Stimulated activated CD8-positive, alpha-beta memory T cell treated with anti-CD3 and anti-CD28 coated beads, Interleukin-7, amount 100 ng/mL, for 1 hour (primary cell): ENCODE measurements at places on chromosomes 1 and 21.

- no peak for DNase-seq
These were observed 22.6 kb downstream of the PDXK start for GRCh38 chr21:43741423-43742096.

GRCh38 chr1:15178571-15179484 lies 25.3 kb downstream of the TMEM51 start:
- no peak for DNase-seq

GRCh38 chr21:40052276-40052675 lies 185.0 kb downstream of the PCP4 start:
- DNase-seq, result no peak

DNA sequence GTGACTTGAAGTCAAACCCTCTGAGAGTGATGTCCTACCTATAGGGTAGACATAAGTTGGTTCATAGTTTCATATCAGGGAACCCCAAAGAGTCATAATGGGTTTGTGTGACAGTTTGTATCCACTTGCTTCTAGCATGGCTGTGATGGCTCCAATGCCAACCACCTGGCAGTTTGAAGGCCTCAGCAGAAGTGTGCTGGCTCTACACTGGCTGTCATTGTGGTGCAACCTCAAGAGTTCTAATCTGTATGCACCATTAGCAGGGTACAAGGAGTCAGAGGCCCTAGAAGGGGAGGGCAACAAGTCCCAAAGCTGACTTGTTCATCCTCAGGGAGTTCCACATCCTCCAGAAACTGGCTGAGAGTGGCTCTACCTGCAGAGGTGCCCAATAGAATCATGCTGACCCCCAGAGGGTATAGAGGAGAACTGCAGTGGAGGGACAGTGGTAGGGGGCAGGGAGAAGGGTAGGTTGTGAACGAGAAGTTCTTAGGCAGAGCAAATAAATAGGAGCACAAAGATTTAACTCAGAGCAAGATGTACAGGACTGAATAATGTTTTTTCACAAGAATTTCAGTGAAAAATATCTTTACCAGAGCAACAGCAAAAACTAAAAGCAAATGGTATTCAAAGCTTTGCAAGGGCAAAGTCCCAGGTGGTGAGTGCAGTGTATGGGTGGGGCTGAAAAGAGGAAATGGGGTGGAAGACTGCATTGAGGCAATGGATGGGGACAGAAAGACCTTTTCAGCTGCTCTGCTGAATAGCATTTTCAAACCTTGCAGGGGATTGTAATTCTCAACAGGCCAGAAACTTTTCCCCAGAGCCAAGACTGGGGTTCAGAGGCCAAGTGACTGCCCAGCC lies 3.2 kb downstream of the FCRL2 start:
- no peak for DNase-seq

DNA sequence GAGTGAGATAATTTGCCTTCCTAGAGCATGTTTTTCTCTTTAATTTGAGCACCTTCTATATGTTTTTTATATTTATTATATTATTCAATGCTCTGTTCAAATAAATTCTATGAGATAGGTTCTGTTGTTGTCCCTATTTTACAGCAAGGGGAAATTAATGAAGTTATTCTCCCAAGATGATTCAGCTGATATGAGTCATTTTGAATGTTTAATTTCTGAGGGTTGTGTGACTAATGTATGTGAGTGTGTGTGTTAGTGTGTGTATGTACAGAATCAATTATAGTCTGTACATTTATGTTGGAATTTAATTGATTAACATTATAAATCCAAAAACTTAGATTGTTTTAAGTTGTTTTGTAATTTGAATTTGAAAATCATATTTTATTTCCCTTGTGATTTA lies 1536.7 kb upstream of the B3GALT2 start:
- no peak for DNase-seq

GRCh38 chr1:74674278-74675048 lies 871 bp upstream of the ERICH3 start:
- no peak for DNase-seq

DNA sequence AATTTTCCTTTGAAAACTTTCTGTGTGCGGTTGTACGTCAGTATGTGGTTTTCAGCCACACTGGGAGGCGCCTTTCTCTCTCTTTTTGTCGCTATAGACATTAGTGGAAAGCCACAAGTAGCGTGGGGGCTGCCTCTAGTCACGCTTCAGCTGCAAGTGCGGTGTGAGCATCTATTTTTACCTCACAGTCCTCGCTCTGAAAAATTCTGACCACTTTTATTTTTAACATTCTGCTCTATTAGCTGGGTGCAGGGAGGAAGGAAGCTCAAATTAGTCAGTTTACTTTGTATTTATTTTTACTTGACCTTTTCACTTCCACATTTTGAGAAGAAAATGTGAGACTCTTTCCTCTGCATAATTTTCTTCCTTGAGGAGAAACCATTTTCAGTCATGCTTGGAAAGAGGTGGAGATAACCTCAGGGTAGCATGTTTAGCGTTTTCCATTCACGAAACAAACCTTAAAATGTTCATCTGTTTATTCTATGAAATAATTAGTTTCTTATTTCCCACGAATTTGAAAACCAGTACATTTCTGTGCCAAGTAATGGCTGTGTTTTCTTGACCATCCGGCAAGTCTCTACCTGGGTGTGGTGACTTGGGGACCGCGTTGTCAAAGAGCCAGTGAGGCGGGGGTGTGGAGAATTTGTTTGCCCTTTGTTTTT lies 35.6 kb downstream of the ADARB1 start:
- no peak for DNase-seq

GRCh38 chr1:88324899-88325298 lies 359.2 kb upstream of the PKN2 start:
- DNase-seq, result no peak

GRCh38 chr1:1150100-1150499 lies 23.6 kb upstream of the TTLL10 start:
- DNase-seq, result no peak

- DNase-seq, result no peak
These were observed 7.8 kb downstream of the GNPAT start for GRCh38 chr1:231248778-231249177.

- no peak for DNase-seq
These were observed 121.3 kb downstream of the PCBP3 start for GRCh38 chr21:45764792-45765191.

DNA sequence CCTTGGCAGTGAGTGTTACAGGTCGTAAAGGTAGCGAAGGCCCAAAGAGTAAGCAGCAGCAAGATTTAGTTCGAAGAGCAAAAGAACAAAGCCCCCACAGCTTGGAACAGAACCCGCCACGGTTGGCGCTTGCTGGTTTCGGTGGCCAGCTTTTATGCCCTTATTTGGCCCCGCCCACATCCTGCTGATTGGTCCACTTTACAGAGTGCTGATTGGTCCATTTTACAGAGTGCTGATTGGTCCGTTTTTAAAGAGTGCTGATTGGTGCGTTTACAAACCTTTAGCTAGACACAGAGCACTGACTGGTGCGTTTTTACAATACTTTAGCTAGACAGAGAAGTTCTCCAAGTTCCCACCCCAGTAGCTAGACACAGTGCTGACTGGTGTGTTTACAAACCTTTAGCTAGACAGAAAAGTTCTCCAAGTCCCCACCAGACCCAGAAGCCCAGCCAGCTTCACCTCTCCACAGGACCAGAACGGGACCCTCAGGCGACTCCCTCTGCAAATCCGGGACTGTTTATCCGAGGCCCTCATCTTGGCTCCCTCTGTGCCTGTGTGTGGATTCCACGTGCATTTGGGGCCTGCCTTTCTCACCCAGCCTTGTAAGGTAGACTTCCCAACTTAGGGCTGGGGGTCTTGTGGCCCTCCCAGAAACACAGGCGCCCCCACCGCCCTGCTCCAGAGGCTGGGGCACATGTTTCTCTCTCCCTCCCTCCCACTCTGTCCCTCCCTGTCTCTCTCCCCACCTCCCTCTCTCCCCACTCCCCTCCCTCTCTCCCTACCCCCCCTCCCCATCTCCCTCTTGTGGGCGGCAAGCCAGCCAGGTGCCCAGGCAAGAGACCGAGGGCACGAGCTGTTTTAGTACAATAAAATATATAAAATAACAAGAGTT lies 12.6 kb downstream of the FTCD start:
- no peak for DNase-seq

- no peak for DNase-seq
These were observed 26.1 kb upstream of the GPR153 start for GRCh38 chr1:6287029-6287428.

DNA sequence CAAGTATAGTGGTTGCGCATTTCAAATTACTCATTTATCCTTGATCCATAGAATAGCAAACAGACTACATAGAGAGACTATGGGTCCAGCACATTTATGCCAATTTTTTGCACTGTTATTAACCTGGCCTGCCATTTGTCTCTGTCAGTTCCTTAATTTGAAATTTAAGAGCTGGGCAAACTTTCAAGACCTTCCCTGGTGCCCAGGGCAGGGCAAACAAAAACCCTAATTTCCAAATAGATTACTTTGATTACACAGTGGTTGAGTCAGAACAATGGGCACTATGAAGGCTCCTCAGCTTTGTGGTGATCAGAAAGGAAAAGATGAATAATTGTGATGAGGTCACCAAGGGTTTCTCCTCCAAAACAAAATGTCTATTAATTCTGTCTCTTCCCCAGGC lies 80.6 kb downstream of the TNFSF18 start:
- no peak for DNase-seq

GRCh38 chr1:5287178-5288150 lies 633.1 kb downstream of the AJAP1 start:
- no peak for DNase-seq

DNA sequence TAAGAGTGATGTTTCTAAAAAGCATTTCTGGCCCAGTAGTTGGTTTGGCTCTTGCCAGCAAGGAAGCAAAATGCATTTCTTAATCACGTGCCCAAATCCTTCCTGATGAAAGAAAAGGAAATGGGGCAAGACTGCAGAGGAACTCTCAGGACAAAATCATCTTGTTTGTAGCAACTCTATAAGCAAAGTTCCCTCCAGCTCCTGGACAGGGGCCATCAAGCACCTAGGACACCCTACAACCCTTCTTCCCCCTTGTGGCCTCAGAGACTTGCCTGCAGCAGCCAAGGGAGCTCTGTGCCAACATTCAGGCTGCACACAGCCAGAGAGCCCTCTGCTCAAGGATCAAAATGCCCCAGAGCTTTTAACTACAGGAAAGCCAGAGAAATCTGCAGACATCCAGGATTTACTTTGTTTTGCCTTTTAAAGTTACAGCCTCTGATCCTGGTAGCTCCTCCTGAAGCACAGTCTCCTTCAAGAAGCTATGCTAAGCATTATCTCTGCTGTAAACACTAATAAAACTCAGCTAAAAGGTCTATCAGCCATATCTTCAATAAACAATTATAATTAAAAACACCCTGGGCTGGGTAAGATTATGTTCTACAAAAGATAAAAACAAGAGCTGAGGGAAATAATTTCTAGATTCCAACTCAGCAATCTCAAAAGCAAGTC lies 105.0 kb downstream of the KIAA0319L start:
- no peak for DNase-seq

GRCh38 chr21:26766826-26767325 lies 78.3 kb downstream of the ADAMTS1 start:
- DNase-seq, result no peak

DNA sequence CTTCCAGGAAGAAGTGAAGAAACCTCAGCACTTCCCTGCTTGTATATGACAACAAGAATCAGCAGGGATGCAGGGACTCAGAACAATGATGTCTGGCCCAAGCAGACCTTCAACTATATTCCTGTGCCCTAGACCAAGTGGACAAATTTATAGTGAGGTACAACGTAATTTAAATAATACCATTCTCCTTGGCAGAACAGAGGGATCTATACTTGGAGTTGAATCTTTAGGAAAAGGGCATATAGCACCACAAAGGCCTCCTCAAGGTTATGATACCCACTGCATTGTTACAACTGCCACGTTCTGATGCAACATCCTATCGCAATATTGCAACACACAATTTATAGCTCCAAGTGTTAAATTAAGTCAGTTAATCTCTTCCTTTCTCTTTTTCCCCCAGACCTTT lies 29.1 kb upstream of the GFI1 start:
- no peak for DNase-seq

GRCh38 chr1:219317762-219318353 lies 144.2 kb downstream of the LYPLAL1 start:
- no peak for DNase-seq

DNA sequence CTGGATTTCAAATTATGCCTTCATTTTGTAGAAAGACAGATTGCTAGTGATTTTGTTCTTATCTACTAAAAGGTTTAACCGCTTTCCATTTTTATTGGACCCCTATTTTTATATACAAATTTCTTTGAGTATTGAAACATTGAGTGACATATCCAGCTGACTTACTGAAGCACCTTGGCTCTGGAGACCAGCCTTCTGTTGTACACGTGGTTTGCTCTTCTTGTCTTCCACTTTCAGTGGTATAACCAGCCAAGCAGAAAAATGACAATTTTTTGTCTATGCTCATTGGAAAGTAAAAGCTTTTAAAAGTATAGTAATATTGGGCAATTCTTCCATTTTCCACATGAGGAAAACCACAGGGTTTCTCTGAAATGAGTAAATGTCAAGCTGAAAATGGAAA lies 4.4 kb downstream of the F13B start:
- DNase-seq, result no peak

DNA sequence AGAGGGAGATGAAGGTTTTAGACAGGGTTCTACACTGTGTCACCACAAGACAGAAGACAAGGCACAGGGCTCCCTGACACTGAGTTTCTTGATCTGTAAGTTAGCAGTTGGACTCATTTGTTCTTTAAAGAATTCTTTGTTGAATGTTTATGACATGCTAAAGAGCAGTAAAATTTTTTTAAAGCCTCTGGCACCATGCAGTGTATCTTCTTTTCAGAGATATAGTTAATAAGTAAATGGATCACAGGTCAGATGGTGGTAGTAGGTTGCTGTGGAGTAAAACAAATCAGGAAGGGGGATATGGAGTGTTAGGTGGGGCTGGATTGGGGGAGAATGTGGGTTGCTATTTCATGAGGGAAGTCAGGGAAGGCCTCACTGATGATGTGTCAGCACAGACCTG lies 2.0 kb downstream of the CLCA4 start:
- no peak for DNase-seq

DNA sequence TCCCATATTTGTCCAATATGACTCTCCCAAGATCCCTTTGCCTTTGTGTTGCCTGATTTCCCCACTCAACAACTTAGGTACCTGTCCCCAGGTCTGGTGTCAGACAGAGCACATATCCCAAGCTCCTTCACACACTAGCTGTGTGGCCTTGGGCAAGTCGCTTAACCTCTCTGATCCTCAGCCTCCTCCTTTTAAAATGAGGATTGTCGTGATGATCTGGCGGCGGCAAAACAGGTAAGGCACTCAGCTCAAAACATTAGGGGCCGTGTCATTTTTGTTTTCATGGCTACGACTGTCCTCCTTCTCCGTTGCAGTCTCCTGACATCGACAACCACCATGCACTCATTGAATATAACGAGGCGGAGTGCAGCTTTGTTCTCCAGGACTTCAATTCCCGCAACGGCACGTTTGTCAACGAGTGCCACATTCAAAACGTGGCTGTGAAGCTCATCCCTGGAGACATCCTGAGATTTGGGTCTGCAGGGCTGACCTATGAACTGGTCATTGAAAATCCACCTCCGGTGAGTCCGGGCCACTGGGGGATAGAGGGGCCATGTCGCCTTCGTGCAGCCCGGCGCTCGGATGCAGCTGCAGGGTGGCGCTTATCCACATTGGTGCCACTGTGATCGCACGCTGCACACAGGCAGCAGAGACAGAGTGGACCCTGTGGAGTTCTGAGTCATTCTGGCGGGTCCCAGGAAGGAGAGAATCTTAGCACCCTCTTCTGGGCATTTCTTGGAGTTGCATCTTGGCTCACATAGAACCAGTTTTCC lies 25.2 kb downstream of the FHAD1 start:
- no peak for DNase-seq

- DNase-seq, result no peak
These were observed 76.7 kb downstream of the ASH1L start for GRCh38 chr1:155485945-155486344.
